Adrenal gland (tissue), 19 donors: ENCODE measurements at places on chromosomes 7 and 10. TPM values are rescaled to one million over a fixed set of nuclear protein-coding genes. Genes with fewer than 3 reads are reported as not detected.

GRCh38 chr10:58967551-58968388 lies 208.7 kb upstream of the PHYHIPL start:
- no peak overlapping the region for H3K4me3 ChIP-seq
- no peaks in the 10 kb centered on the region for H3K27me3 ChIP-seq
- no peaks in the 10 kb centered on the region for H3K4me1 ChIP-seq
- H3K27ac ChIP-seq, result no peak overlapping the region

DNA sequence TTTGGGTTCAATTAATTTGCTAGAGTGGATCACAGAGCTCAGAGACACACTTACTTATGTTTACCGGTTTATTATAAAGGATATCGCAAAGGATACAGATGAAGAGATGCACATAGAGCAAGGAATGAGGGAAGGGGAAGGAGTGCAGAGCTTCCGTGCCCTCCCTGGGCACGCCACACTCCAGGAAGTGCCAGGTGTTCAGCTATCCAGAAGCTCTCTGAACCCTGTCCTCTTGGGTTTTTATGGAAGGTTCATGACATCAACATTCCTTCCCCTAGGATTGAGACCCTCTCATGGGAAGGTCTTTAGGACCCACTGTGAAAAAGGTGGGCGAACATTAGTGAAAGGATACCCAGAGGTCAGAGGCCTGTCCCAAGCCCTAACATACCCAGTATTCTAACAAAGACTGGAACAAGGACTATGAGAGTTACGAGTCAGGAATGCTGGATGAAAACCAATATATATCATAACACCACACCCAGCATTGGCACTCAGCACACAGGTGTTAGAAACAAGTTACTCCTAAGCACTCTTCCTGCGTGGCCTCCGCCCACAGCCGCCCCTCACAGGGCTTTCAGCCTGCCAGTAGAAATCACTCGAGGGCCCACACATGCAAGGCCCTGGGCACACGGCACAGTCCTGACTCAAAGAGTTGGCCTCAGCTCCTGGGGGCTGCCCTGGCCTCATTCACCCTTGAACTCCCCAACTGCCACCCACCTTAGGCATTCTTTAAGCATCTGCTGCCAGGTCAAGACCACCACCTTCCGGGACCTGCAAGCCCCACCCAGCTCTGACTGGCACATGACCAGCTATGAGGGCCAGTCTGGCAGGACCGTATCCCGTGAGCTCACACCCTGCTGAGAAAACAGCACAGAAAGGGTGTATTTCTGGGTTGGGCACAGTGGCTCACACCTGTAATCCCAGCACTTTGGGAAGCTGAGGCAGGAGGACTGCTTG lies 5.6 kb upstream of the AIFM2 start:
- no peak overlapping the region for H3K27ac ChIP-seq
- no peaks in the 10 kb centered on the region for H3K27me3 ChIP-seq
- H3K4me1 ChIP-seq, result peaks cover 2% of the 10 kb centered on the region
- no peak for DNase-seq
- peaks cover 9% of the 10 kb centered on the region for H3K36me3 ChIP-seq
- H3K4me3 ChIP-seq, result no peak overlapping the region

DNA sequence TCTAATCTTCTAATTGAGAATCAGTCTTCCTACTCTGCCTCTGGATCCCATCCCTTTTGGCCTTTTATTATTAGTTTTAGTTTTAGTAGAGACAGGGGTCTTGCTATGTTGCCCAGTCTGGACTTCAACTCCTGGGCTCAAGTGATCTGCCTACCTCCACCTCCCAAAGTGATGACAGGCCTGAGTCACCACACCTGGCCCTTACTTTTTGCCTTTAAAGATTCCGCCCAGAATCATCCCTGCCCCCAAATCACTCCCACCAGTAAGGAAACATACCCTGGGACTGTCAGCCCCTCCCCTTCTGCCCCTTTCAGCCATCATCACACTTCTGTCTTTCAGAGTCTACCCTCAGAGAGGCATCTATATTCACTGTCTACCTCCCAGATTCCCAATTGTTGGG lies 18.7 kb downstream of the KPNA7 start:
- no peak for DNase-seq
- no peaks in the 10 kb centered on the region for H3K36me3 ChIP-seq
- no peaks in the 10 kb centered on the region for H3K27me3 ChIP-seq
- no peak overlapping the region for H3K27ac ChIP-seq
- no peaks in the 10 kb centered on the region for H3K4me1 ChIP-seq
- no peak overlapping the region for H3K4me3 ChIP-seq

DNA sequence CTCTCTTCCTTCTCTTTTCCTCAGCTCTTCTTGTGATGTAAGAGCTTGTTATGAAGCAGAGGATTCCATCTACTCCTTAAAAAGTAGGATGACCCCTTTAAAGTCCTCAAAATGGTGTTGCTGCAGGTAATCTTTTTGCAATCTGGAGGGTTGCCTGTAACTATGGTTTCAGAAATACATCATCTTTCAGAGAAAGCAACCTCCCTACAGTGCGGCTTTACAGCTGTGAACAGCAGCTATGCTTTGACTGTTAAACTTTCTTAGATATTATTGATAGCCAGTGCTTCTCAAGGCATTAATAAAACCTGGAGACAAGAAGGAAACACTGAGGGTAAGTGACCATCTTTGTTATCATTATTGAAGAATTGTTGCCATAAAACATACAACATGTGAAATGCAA lies 86.6 kb upstream of the MDFIC start:
- H3K4me3 ChIP-seq, result no peak overlapping the region
- no peak overlapping the region for H3K27ac ChIP-seq
- H3K4me1 ChIP-seq, result no peaks in the 10 kb centered on the region
- no peaks in the 10 kb centered on the region for H3K36me3 ChIP-seq
- no peak for DNase-seq
- H3K27me3 ChIP-seq, result no peaks in the 10 kb centered on the region

DNA sequence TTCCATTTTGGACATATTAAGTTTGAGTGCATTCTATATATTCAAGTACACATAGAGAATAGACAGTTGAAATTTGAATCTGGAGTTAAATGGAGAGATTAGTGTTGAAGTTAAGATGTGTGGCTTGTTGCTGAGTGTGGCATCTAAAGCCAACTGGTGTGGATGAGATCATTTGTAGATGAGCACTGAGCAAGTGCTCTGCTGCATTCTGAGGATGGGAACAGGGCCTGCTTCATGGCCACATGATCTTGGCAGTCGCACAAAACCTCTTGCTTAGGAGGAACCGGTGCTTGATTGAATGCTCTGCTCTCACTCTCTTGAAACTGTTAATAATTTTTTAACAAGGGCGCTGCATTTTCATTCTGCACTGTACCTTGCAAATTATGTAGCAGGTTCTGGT lies 62.0 kb downstream of the EPDR1 start:
- H3K4me3 ChIP-seq, result no peak overlapping the region
- no peaks in the 10 kb centered on the region for H3K36me3 ChIP-seq
- no peak overlapping the region for H3K27ac ChIP-seq
- peaks cover 5% of the 10 kb centered on the region for H3K4me1 ChIP-seq
- no peaks in the 10 kb centered on the region for H3K27me3 ChIP-seq

GRCh38 chr7:27302590-27302989 lies 60.0 kb downstream of the EVX1 start:
- no peak overlapping the region for H3K27ac ChIP-seq
- no peak for DNase-seq
- H3K36me3 ChIP-seq, result no peaks in the 10 kb centered on the region
- no peaks in the 10 kb centered on the region for H3K27me3 ChIP-seq
- no peaks in the 10 kb centered on the region for H3K4me1 ChIP-seq

- no peaks in the 10 kb centered on the region for H3K27me3 ChIP-seq
- peaks cover 11% of the 10 kb centered on the region for H3K4me1 ChIP-seq
- H3K4me3 ChIP-seq, result no peak overlapping the region
- no peak for DNase-seq
- no peak overlapping the region for H3K27ac ChIP-seq
- no peaks in the 10 kb centered on the region for H3K36me3 ChIP-seq
Measured at GRCh38 chr10:110101464-110102144, 93.8 kb downstream of the ADD3 start.

DNA sequence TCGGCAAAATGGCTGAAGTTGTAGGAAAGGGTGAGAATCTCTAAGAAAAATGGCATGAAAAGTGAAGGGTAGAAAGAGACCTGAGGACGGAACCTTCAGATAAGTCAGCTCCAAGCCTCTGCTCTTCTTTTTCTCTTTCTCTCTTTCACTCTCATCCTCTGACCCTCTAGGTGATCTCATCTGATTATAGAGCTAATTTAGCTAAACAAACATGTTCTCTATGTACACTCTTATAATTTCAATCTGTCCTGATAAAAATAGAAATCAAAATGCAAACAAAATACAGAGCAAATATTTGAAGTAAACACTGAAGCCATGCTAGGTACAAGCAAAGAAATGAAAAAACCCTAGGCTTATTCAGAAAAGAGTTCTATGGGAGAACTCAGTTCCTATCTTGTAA lies 14.4 kb upstream of the CUBN start:
- H3K27ac ChIP-seq, result no peak overlapping the region
- no peak for DNase-seq
- H3K4me3 ChIP-seq, result no peak overlapping the region
- H3K4me1 ChIP-seq, result no peaks in the 10 kb centered on the region
- H3K36me3 ChIP-seq, result no peaks in the 10 kb centered on the region

DNA sequence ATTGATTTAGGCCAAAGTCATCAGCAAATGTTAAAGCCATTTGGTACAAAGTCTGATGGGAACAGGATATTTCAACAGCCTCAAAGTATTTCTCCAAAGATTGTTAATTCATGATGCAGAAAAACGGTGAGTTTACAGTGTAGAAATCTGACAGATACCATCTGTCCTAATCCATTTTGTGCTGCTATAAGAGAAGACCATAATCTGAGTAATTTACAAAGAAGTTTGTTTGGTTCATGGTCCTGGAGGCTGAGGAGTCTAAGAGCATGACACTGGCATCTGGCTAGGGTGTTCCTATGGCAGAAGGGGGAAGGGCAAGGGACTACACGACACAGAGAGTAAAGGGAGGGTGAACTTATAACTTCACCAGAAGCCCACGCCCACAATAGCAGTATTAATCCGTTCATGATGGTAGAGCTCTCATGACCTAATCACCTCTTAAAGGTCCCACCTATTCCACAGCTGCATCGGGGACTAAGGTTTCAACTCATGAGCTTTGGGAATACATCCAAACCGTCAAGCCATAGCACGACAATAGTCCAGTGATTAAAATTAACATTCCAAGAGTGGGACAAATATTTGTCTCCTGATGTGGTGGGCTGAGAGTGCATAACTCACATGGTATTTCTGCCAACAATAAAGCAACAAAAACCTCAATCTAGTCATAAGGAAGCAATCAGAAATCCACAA lies 298.6 kb upstream of the AKR1E2 start:
- no peak overlapping the region for H3K27ac ChIP-seq
- no peaks in the 10 kb centered on the region for H3K4me1 ChIP-seq
- DNase-seq, result no peak
- no peak overlapping the region for H3K4me3 ChIP-seq
- no peaks in the 10 kb centered on the region for H3K27me3 ChIP-seq

Gene SERPINE1
- 79.2 TPM for total RNA-seq

DNA sequence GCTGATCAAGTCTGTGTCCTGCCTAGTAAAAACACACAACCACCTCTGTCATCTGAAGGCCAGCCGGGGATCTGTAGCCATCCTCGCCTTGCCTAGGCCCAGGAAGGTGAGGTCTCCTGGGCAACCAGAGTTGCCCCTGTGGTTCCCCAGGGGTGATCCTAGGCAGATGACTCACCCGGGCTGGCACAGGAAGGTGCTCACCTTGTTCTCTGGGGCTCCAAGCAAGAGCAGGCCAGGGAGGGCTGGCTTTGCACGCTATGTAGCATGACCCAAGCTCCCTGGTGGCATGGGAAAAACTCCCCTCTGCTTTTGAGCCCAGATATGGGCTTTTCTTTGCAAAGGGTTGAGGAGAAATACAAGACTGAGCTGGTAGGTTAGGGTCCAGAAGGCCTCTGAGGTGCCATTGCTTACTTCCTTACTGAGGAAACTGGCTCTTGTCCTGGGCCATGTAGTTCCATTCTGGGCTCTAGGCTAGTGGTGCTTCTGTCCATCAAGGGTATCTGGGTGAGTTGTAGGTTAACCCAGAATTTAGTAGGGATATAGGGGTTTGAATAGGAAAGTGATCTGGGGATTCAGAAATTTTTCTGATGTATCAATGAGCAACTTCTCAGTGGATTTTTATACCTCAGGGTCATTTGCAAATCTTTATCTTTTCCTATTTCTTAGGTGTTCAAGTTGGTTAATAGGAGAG lies 112.0 kb downstream of the NT5C2 start:
- no peak for DNase-seq
- no peak overlapping the region for H3K4me3 ChIP-seq
- H3K4me1 ChIP-seq, result no peaks in the 10 kb centered on the region

Gene RBP3
- not detected for total RNA-seq

GRCh38 chr10:32905466-32905865 lies 52.6 kb downstream of the ITGB1 start:
- no peak for DNase-seq
- peaks cover 42% of the 10 kb centered on the region for H3K36me3 ChIP-seq
- no peak overlapping the region for H3K27ac ChIP-seq
- no peak overlapping the region for H3K4me3 ChIP-seq

Gene MALSU1
- total RNA-seq, result 83.4 TPM

DNA sequence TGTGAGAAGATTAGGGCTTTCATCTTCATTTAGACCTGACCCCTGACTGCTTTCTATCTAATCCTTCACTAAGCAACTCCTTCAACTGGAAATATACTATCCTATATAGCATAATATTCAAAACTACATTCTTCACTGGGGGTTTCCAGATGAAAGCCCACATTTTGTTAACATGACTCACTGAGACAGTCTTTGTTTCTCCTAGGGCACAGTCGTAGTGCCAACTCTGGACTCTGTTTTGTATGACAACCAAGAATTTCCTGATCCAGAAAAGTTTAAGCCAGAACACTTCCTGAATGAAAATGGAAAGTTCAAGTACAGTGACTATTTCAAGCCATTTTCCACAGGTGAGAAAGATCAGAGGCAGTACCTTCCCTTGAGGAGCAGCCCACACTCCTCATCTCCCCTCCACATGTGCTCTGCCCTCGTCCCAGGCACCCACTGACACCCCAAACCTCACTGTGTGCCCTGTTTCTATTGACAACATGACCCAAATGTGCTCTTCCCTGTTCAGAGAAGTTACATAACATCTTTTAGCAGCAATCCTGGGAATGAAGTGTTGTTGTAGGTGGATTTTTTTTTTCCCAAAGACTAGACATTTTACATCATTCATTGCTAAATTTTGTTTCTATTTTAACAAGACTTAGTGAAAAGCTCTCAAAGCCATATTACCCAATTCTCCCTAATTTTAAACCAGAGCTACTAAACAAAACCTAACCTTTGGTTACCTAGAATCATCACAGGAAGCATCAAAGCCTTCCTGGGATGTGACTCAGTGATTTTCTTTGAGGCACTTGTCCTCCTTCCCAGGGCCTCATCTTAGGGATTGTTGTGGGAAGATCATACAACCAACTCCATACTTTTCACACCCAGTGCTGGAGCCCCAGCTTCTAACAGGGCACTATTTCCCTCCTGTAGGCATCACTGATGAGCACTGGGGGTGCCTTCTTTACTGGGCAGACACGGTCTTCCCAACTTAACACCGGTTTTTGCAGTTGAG lies 10.7 kb downstream of the CYP2E1 start:
- no peak overlapping the region for H3K4me3 ChIP-seq
- H3K36me3 ChIP-seq, result no peaks in the 10 kb centered on the region
- no peak for DNase-seq
- no peak overlapping the region for H3K27ac ChIP-seq
- H3K27me3 ChIP-seq, result peaks cover 4% of the 10 kb centered on the region
- H3K4me1 ChIP-seq, result no peaks in the 10 kb centered on the region
